Activated effector memory CD4-positive, alpha-beta T cell treated with Interleukin-2 at 50 U/mL for 16 hours (primary cell): ENCODE measurements at places on chromosomes 7 and 10.

- DNase-seq, result no peak
Measured at GRCh38 chr7:105887569-105888189, 11.3 kb upstream of the ATXN7L1 start.

GRCh38 chr10:14486777-14487487 lies 156.2 kb upstream of the FRMD4A start:
- DNase-seq, result no peak

DNA sequence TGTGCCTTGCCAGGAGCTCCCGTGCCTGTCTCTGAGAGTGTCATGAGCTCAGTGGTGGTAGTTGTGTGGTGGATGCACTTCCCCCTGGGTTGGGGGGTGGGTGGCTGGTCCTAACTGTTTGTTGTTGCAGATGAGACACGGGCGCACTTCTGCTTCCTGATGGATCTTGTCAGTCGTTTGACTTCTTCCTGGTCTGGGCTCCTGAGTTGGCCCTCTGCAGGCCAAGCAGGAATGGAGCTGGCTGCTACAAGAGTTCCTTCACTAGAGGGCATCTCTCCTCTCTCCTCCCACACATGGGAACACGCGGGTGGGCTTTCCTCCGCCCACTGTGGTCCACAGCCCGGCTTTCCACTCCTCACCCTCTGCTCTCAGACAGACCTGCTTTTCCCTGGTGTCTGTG lies 82.0 kb downstream of the BMS1 start:
- DNase-seq, result no peak

DNA sequence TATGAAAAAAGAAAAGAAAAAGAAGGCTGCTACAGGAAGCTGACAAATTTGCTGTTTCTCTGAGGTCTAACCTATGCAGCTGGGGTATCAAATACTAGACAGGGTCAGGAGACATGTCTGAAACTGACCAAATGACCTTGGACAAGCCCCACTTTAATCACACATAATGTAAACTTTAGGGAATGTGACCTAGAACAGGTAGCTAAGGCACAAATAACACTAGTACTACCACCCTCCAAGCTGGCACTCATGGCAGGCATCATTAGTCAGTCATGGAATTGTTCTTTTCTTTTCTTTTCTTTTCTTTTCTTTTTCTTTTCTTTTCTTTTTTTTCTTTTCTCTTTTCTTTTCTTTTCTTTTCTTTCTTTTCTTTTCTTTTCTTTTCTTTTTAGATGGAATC lies 250.4 kb downstream of the KCNMA1 start:
- no peak for DNase-seq

DNA sequence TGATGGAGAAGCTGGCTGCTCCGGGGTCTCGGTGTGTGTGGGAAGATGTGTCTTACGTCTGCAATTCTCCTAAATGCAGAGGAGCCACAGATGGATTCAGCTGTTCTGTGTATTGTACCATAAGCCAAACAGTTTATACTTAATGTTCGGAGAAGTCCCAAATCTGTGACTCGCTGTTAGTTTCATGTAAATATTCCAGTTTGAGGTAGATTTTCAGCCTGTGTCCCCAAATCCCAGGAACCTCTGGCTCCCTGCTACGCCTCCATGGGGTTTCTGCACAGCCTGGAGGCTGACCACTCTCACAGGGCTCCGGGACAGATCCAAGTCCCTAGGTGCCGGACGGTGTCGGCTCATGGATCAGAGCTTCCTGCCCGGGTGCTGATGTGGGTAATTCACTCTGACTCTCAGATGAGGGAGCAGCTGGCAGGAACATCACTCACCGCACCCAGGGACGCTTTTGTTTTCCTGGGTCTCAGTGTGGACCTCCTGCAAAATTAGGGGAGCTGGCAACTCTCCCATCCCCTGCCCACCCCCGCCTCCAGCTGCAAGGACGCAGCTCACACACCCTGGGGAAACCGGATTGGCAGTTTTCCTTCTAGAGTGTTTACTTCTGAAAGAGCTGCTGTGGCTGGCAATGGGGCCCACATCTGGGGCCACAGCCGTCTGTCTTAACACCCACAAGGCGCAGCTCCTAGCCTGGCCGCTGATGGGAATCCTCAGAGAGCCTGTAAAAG lies 421.1 kb upstream of the FOXK1 start:
- DNase-seq, result no peak

DNA sequence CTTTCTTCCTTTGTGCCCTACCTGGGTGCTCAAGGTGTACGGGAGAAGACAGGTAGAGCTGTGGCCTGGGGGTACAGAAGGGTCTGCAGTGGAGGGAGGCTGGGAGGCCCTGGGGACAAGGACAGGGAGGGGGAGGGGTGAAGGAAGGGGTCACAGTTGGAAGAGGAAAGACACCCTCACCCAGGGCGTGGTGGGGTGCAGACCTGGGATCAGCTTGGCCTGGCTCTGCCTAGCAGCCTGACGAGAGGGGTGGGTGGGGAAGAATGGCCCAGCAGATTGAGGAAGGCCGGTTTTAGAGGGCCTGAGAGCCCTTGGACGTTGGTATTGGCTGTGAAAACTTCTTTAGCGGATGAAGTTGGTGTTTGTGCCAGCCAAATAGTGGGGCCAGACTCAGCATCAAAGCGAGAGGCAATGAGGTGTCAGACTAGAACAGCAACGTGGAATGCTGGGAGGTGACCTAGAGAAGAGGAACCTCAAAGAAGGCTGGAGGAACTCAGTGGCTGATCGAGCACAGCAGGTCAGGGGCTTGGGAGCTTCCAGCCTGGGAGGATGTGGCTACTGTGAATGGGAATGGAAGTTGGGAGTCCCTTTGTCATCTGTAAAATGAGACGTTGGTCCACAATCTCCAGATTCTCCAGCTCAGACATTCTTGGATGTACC lies 18.1 kb upstream of the TRIM8 start:
- DNase-seq, result no peak

- no peak for DNase-seq
Measured at GRCh38 chr10:117005026-117005526, at the start of gene SHTN1. TSS of gene SHTN1 (minus strand) at chr10:117005187. CDS start at chr10:117005079, 108 bp downstream.

DNA sequence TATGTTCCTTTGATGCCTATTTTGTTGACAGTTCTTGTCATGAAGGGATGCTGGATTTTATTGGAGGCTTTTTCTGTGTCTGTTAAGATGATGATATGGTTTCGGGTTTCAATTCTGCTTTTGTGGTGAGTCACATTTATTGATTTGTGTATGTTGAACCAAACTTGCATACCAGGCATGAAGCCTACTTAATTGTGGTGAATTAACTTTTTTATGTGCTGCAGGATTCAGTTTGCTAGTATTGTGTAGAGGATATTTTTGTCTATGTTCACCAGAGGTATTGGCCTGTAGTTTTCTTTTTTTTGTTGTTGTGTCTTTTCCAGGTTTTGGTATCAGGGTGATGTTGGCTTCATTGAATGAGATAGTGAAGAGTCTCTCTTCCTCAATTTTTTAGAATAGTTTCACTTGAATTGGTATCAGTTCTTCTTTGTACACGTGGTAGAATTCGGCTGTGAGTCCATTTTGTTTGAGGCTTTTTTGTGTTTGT lies 345.9 kb downstream of the KIF20B start:
- DNase-seq, result no peak

DNA sequence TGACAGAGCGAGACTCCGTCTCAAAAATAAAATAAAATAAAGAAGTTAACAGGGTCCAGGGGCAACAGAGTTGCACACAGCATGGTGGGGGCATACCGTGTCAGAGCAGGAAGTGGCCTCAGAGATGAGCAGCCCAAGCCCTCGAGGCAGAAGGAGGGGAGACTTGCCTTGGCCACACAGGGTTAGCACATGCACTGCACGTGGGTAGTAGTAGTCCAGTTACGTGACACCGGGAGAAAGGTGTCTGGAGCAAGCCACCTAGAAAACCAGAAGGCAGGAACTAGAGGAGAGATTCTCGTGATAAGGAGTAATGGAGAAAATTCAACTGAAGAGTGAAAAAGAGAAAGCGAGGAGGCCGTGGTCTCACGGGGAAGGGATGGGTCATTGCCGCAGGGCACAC lies 9.8 kb upstream of the DENND2A start:
- no peak for DNase-seq

DNA sequence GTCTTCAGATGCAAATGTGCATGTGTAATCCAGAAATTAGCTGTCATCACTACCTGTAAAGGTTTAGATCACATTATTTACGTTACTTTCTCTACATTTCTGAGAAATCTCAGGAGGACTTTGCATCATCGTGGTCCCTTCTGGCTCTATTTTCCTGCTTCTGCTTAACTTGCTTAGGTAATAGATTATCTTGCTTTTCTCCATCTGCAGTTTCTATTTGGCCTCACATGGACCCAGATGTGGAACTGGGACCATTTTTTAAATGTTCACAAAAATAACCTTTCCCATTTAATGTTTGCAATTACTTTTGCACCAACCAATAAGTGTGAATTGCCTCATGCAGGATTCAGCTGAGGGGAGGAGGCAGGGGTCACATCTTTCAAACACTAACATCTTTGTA lies 278.4 kb upstream of the SEMA3C start:
- DNase-seq, result no peak

GRCh38 chr7:151756076-151756731 lies 120.7 kb downstream of the PRKAG2 start:
- DNase-seq, result peak; percentile 41

DNA sequence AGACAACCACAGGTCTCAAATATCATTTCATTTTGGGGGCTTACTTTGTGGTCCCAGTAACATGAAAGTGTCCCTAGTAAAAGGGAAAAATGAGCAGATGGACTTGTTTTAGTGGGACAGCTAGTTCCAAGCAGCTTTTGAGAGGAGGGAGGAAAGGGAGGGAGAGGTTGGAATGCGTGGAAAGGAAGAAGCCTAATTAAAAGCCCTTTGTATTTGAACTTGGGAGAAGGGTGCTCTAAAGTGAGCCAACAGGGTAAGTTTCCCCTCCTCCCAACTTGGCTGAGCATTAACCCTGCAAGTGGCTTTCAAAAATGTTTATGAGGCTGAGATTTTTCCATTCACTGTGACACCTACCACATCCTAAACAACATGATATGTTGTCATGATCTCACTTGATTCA lies 38.8 kb upstream of the LYZL1 start:
- DNase-seq, result no peak

GRCh38 chr7:135817583-135817982 lies 69.0 kb upstream of the FAM180A start:
- no peak for DNase-seq

- no peak for DNase-seq
Measured at GRCh38 chr7:102319671-102320070, 33.0 kb downstream of the SH2B2 start.

- DNase-seq, result no peak
Measured at GRCh38 chr7:131080754-131081153, 246.9 kb upstream of the MKLN1 start.

DNA sequence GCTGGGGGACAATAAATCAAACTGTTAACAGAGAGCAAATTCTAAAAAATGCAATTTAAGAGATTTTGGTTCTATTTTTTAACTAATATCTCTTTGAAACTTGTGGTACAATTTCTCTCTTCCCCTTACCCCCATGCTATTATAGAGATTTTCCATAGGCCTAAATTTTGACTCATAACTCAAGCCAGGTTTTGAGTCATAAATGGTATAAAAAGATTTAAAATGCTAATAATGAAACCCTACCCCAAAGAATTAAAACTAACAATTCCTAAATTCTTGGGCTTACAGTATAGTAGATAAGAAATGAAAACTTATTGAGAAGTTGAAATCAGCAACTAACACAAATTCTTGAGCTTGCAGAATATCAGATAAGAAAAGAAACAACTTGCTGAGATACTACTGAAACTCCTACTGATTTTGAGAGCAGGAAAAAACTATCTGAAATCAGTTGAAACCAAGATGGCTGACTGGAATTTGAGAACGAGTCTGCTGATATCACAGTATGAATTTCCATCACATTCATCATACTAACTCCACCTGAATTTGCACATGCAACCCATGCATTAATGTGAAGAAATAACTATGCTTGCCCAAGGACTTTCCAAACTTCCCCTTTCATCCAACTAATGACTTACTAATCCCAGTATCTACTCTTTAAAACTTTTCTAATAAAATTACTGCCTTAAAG lies 36.3 kb downstream of the POT1 start:
- no peak for DNase-seq

DNA sequence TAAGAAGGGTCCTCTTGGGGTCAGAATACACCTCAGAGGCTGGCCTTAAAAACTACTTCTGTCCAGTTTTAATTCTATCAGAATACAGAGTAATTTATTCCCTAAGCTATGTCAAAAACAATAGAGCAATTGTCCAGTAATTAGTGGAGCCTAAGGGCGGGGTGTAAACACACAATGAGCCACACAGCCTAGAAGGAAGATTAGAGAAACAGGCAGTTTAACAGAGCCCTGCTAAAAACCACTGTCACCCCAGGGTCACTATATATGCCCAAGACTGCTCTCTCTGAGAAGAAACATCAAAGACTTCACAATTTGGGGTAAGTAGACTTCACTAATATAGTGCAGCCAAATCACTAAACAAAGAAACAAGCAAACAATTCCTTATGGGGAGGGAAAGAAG lies 27.2 kb upstream of the WNT2 start:
- no peak for DNase-seq

DNA sequence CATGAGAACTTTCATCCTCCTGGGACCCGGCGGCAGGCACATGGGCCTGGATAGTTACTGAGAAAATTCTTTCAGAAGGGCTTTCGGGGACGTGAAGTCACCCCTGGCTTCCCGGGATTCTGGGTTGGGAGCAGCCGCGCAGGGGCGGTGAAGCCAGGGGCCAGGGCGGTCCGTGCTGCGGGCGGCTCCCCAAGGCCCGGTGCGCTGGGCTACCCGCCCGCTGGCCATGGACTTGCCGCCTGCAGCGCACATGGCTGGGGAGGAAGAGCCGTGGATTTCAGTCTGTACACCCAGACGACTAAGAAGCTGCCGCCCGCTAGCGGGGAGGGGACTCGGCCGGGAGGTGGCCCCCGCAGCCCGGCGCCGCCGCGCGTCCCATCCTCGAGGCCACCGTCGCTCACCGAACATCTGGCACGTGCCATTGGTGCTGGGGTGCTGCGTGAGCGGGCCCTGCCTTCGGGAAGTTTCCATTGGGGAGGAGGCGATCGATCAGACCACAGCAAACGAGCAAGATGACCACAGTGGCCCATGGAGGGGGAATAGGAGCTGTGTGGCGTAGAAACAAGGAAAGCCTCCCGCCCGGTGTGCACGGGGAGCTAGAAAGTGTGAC lies 64.5 kb downstream of the TMEM209 start:
- DNase-seq, result no peak

DNA sequence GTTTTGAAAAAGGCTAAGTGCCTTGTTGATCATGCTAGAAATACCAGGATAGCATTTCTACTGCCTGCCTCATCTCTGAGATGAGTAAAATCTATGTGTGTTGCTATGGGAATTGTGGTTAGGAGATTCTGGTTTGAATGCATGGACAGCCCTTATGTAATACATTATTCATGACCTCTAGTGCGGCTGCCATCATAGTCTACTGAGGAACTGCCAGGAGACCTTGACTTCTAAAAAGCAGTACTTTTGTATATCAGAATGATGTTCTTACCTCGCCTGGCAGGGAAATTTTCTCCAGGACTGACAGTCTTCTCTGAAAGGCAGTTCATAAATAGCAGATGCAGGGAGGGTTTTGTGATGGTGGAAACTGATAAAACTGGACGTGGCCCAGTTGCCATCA lies 248.5 kb downstream of the NSUN6 start:
- DNase-seq, result no peak
